ENCODE measurements at places on chromosomes 1 and 21.

GRCh38 chr1:218573925-218574324 is 228.8 kb downstream of the TGFB2 start:
- DNase-seq = no peak

- no peak for DNase-seq
Observed at GRCh38 chr1:40851643-40852042, 10.5 kb downstream of the CITED4 start.

GRCh38 chr1:233025567-233025966 is 75.2 kb downstream of the NTPCR start:
- no peak for DNase-seq

GRCh38 chr1:38858833-38859560 is 575 bp downstream of the RRAGC start:
- DNase-seq = no peak

GRCh38 chr1:110337704-110338308 is 1.4 kb upstream of the RBM15 start:
- no peak for DNase-seq

GRCh38 chr1:230849451-230850224 is 18.7 kb downstream of the C1orf198 start:
- DNase-seq = no peak

DNA sequence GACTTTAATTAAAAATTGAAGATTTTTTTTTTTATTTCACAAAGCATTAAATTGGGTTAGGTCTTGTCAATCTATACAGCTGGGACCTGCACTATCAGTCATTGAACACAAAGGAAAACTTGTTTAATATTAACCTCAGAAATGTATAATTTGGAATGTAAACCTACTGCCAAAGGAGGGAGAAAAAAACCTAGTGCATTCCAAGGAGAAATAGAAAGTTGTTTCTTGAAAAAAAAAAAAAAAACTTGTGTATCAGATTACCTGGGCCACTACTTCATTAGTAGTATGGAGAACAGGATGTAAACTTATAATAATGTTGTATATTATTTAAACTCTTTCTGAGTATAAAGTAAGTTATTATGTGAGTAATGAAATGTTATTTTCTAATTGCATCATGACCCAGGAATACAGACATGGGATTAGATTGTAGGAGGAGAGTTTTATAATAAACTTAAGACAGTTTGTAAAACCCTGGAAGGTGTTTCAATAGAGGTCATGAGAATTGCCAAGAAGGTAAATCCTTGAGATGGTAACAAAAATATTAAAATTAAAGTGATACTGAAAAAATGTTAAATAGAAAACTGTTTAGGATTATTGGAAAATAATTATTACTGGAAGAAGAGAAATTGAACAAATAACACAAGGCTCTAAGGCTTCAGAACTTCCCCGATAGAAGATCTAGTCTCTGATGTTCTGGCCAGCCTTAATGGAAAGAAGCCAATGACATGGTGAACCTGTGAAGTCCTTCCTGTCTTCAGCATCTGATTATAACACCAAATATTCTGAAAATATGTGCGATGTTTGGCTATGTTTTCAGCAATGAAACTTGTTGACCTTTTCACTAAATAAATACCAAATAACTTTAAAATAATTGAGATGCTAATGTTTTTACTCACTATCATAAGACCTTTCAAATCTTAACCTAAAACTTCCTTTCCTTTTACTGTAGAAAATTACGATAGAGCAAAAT is 412.8 kb upstream of the LYPLAL1 start:
- no peak for DNase-seq

DNA sequence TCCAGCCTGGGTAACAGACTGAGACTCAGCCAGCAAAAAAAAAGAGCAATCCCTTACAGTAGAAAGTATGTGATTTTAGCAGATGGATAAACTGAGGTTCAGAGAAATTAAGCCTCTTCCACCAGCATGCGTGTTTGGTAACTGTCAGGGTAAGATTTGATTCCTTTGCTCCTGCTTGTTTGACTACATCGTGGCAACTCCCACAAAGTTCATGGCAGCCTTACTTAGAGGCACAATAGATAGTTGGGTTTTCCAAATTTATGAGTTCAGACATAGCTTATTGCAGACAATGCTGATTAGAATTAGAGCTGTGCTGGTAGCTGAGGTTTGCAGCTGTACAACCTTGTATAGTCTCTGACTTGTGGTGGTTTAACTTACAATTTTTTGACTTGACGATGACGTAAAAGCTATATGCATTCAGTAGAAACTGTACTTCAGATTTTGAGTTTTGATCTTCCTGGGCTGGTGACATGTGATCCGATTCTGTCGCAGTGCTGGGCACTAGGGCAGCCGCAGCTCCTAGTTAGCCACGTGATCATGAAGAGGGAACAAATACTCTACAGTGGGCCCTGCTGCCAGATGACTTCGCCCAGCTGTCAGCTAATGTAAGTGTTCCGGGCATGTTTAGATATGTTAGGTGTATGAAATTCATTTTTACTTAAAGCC is 167.8 kb downstream of the DHRS3 start:
- DNase-seq = no peak

- no peak for DNase-seq
Observed at GRCh38 chr1:47643306-47644211, 205.7 kb downstream of the FOXD2 start.
